ENCODE measurements at places on chromosomes 5 and 9. TPM values are rescaled to one million over a fixed set of nuclear protein-coding genes. Genes with fewer than 3 reads are reported as not detected.

The SPATA31D4 gene
- total RNA-seq = not detected

The GLRA1 gene
- total RNA-seq = not detected

The PPP3R2 gene
- total RNA-seq = not detected

The GDA gene
- total RNA-seq = 2.2 TPM

The CMYA5 gene
- 0.26 TPM for total RNA-seq

The PCDHB8 gene
- total RNA-seq = not detected

The COL23A1 gene
- not detected for total RNA-seq

The SIL1 gene
- 38.5 TPM for total RNA-seq

The KCNMB1 gene
- not detected for total RNA-seq

The ACER2 gene
- 1.3 TPM for total RNA-seq

The BAAT gene
- total RNA-seq = 0.13 TPM

The CFAP157 gene
- total RNA-seq = 0.08 TPM

The RAB3C gene
- not detected for total RNA-seq

The ZNF354C gene
- 8.4 TPM for total RNA-seq

The GNA14 gene
- 0.40 TPM for total RNA-seq

The CD72 gene
- total RNA-seq = 1.1 TPM

The AQP7 gene
- total RNA-seq = not detected

The SHOC1 gene
- total RNA-seq = not detected

The LHFPL2 gene
- 20.6 TPM for total RNA-seq

The IRGM gene
- total RNA-seq = not detected

The DNAJB5 gene
- total RNA-seq = 23.1 TPM

The GFI1B gene
- total RNA-seq = not detected

The FSTL4 gene
- total RNA-seq = 0.26 TPM

The C6 gene
- total RNA-seq = 1.2 TPM

The PAEP gene
- not detected for total RNA-seq

The NUTM2F gene
- total RNA-seq = not detected

The WWC1 gene
- 4.9 TPM for total RNA-seq

The CCNI2 gene
- total RNA-seq = under 0.01 TPM

The SLC2A8 gene
- 16.0 TPM for total RNA-seq

The ANKRD31 gene
- total RNA-seq = under 0.01 TPM

The HABP4 gene
- 11.2 TPM for total RNA-seq

The CARD9 gene
- 4.7 TPM for total RNA-seq

The PPP2R2B gene
- total RNA-seq = not detected

The CEL gene
- 0.52 TPM for total RNA-seq

The WDR31 gene
- total RNA-seq = 0.91 TPM

The BTNL9 gene
- not detected for total RNA-seq

The GALT gene
- 18.5 TPM for total RNA-seq

The FER gene
- 13.2 TPM for total RNA-seq

The GMCL2 gene
- total RNA-seq = not detected

The TTC39B gene
- total RNA-seq = 5.0 TPM

The PFN3 gene
- not detected for total RNA-seq

The PHF19 gene
- total RNA-seq = 34.3 TPM

The PCAT7 gene
- not detected for total RNA-seq

The HAND1 gene
- total RNA-seq = not detected

The CCDC171 gene
- total RNA-seq = 1.0 TPM

The UGT3A2 gene
- not detected for total RNA-seq

The CCDC127 gene
- total RNA-seq = 3.6 TPM

The TEX48 gene
- not detected for total RNA-seq

The FAM114A2 gene
- 13.3 TPM for total RNA-seq

The EPB41L4A gene
- total RNA-seq = 1.6 TPM

The RMRP gene
- 5,375 TPM for total RNA-seq

The NUTM2G gene
- total RNA-seq = not detected

The C5orf34 gene
- total RNA-seq = 8.2 TPM
